Esophagus squamous epithelium (tissue), 5 donors: ENCODE measurements at places on chromosomes 4 and X. TPM values are rescaled to one million over a fixed set of nuclear protein-coding genes. Genes with fewer than 3 reads are reported as not detected.

DNA sequence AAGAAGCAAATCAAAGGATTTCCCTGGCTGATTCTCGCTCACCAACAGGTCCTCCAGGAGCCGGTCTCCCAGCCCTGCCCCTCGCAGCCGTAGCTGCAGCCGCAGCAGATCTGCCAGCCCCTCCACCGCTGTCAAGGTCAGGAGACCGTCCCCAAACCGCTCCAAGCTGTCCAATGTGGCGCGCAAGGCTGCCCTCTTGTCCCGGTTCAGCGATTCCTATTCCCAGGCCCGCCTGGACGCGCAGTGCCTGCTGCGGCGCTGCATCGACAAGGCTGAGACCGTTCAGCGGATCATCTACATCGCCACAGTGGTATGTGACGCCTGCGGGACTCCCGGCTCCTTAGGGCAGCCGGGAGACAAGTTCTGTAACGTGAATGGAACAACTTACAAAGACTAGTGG, 25.6 kb downstream of the SPATA18 start:
- no peak for DNase-seq

SLC6A14 gene
- 1.4 TPM for total RNA-seq

THAP9 gene
- total RNA-seq: 1.1 TPM

DNA sequence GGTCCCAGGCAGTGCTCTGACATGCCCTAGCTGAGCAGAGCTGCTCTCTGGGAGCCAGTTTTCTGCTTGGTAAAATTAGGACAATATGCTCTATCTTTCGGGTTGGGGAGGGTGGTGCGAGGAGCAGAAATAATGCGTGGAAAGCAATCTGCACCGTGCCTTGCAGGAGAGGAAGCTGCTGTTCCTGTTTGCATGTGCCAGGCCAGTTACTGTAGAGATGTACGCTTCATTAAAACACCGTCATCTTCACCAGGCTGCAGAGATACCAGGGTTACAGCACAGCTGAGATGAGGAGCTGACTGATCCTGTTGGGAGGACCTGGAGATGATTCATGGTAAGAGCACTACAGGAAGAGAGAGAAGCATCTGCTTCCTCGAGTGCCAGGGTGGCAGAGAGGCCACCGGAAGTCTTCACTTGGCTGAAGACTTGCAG, 29.5 kb upstream of the IRF2 start:
- no peak for DNase-seq
